NB4 (cell line): ENCODE measurements at places on chromosomes 2 and 18.

- no peak for DNase-seq
Observed at GRCh38 chr18:71209944-71210343, 921.1 kb downstream of the SOCS6 start.

DNA sequence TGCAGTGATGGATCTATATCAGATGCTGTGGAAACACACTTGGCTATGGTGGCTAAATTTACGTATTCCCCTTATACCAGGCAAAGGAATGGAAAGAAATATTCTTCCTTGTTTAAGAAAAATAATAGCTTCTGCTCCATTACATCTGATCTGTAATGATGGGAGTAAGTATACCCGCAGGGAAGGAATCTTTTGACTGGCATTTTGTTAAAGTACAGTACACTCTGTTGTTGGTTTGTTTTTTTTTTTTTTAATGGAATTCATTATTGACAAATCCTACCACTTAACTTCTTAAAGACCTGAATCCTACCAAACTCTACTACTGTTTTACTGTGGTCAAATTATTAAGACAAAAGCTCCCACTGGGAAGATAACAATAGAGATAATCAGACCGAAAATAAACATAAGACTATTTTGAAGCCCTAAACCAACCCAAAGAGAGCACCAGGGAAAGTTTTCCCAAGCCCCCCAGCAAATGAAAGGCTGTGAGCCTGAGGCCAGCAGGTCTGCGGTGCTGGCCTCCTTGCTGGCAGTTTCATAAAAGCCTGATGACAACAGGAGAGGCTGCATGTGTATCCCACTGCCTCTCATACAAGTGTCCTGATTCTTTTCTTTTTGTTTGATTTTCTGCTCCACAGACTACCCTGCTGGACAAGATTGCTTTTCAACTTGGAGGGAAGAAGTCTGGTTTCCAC lies 101.0 kb downstream of the SLC25A12 start:
- no peak for DNase-seq

DNA sequence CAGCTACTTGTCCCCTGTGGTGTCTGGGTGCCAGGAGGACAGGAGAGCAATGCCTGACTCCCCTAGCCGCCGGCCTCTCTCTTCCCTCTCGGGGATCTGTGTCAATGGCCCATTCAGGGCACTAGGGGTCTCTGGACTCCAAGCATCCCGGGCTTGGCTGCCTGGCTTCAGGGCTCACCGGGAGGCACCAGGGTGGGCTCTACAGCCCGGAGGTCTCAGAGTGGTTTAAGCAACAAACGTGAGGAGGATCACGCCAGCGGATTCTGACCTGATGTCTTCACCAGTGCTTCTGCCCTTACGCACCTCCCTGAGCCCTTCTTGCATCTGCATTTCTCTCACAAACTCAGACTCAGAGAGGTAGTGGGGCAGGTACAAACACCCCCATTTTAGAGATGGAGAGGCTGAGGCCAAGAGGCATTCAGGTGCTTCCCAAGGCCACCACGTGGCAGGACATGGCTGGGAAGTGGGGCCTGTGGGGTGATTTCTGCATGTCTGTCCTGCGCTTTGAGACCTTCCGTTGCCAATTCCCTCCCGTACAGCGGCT lies 243.0 kb downstream of the CELF4 start:
- peak; percentile 38 for DNase-seq

DNA sequence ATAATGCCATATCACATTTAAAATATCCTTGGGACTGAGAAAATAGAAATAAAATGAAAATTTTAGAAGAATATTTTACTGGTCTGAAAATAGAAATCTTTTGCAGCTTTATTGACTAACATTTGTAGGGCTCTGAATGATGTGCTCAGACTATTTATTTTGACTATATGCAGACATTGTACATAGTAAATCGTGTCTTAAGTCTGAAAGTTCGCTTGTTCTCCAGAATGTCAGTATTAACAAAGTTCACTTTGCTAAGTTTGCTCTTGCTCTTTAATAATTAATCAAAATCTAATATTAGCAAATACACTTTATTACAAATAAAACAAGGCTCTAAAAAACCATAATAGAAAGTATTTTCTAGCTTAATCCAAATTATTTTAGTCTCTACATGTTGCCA lies 219.8 kb downstream of the WDR7 start:
- no peak for DNase-seq

GRCh38 chr2:128261245-128262128 lies 57.2 kb downstream of the HS6ST1 start:
- DNase-seq, result no peak

DNA sequence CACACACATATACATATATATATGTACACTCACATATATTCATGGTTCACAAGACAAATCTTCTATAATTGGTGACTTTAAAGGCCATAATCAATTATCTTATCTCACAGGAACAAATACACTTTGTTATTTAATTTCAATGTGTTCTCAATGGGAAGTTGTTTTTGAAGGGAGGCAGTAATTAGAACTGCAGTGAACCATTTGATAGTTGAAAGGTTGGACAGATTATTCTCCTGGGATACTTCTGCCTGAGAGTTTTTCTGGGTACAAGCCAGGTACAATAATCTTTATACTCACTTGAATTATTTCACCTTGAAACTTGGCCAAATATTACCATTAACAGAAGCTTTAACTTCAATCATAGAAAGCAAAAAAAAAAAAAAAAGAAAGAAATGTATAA lies 546.6 kb upstream of the LRRTM4 start:
- DNase-seq, result no peak

DNA sequence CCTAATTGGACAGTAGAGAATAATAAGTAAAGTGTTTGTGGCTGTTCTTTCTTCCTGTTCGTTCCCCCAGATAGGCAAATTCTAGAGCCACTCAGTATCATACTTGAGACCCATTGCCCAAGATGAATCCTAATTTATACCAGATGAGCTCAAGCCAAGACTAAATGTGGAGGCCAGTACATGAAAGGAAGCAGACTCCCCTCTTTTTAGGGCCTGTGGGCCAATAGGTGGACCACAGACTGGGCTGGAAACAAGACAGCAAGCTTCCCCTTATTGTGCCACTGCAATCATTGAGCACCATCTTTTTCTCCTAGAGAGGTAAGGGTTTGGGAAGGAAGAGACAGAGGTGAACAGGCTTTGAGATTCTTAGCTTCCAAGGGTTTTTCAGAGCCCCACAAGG lies 141.9 kb downstream of the MGAT5 start:
- DNase-seq, result peak; percentile 73

- no peak for DNase-seq
Observed at GRCh38 chr2:66171530-66171929, 263.4 kb upstream of the MEIS1 start.

- DNase-seq, result peak; percentile 31
Observed at GRCh38 chr2:206260188-206261012, 14.1 kb upstream of the ZDBF2 start.

DNA sequence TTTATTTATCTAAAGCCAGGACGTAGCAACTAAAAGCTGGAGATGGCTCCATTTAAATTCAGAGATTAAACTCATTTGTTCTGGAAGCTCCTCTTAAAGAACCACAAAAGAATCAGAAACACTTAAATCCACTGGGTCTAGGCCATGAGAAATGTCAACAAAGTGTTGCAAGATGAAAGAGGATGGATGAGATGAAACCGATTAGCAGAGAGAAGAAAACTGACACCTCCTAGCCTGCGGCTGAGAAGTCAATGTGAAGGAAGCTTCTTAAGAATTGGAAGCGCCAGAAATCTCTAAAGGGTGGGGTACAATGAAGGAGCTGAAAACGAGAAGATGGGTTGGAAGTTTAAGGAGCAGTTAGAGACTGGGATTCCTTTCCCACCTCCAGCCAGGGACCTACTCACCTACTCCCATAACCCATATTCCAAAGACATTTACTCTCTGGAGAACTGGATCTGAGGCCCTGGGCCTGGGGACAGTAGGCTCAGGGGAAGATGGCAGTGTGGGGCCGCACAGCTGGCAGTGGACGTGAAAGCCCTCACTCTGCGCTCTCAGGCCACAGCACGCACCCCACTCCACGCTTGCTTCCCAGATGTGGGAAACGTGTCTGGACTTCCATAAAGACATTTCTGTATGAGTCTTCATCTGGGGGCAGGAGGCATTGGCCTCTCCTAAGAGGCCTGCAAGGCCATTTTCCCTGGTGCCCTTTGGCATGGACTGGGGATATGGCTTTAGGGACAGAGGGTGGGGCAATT lies 188.4 kb downstream of the LOXHD1 start:
- DNase-seq, result no peak

DNA sequence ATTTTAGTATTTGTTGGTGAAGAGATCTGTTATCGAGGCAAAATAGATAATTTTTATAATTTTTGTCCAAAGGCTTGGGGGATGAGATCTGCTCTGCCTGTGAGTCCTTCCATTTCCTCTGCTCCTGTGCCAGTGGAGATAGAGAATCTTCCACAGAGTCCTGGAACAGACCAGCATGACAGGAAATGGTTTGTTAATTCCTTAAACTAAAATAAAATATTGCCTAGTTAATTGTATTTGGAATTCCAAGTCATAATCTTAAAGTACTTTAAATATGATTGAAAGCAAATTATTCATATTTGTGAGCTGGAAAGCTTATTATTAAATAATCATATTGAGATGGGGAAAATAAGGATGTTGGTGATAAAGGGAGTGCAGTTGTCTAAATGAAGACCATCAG lies 87.8 kb downstream of the EPB41L5 start:
- no peak for DNase-seq

GRCh38 chr18:54279477-54280219 lies 10.3 kb downstream of the POLI start:
- no peak for DNase-seq

GRCh38 chr2:18560797-18561085 lies 288 bp upstream of the RDH14 start:
- no peak for DNase-seq

DNA sequence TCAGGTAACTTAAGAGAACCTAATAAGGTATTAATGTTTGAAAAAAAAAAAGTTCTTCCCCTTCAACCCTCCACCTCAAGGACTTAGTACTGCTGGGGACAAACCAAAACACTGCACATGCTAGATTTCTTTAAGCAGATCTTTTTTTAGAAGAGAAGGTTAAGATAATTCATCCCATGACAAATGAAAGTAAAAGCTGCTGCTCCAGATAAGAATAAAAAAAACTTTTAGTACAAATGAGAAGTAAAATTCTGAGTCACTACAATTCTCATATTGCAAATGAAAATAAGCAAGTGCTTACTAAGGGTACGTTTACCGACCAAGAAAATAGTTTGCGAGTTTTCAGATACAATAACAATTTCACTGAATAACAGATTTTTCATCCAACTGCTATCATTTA lies 8.9 kb downstream of the STAM2 start:
- no peak for DNase-seq

DNA sequence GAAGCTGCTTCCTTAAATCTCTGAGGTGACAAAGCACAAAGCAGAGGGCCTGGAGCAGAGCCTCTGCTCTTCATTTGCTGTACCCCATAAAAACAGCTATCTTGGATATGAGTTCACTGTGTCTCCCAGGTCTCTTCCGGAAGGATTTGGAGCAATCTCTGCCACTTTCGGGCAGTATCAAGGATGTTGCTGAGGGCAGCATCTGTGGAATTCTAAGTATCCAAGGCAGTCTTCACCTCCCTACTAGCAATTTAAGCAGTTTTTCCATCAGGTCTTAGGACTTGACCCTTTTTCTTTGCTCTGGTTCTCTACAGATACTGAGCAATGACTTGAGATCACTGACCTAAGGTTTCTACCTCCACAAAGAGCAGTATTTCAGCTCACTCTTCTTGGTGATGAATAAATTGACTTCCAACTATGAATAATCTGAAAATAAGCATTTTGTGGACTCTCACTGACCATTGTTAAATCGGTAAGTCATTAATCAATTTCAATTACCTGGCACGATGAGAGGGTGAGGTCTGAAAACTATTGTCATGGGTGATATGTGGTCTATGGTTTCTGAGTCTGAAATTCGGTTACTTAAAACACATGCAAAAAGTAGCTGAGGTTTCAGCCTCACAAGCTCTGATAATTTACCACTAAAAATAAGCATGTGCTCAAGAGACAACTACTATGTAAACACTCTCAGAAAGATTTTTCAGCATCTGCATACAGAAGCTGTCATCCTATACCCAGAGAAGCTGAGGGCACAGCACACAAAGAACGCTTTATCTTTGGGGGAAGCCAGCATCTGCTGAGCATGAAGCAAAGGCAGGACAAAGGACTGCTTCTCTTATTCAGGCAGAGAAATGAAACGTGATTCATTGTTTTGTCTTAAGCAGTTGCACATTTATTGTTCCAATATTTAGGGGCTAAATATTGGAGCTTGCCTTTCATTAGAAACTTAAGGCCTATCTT lies 32.1 kb upstream of the SPATS2L start:
- no peak for DNase-seq
